Amniotic stem cell (primary cell): ENCODE measurements at places on chromosomes 13 and 19.
A peak's percentile ranks its signal among the peaks of the same experiment; 100 is the strongest.

DNA sequence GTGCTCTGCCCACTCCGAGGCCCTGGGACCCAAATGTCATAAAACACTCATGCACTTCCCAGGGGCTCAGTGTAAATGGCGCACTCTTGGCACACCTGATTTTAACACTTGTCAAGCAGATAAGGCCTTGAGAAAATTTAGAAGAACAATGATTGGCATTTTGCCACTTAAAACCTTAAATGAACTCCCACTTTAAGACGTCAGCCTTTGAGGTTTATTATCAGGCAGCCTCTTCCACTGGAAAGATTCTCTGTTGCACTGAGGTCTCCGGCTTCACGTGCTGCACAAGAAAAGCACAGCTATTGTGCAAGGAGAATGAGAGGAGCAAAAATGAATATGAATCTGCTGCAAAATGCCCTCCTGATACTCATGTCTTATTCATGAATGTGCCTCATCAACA is 38.5 kb upstream of the ATP11A start:
- no peak for DNase-seq

DNA sequence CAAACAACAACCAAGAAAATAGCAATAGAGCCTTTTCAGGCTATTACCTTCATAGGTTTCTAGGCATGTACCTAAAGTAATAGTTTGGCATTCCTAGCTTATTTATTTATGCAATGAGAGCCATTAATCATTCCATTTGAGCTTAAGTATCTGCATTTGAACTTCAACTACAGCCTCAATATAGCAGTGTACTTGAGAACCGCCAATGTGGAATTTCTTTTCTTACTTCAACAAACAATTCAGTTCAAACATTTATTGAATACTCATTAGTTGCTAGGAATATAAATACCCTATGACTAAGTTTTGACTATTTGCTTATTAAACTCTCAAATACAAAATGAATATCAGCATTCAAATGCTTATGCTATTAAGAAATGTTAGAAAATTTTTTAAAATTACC is 38.0 kb upstream of the FREM2 start:
- DNase-seq, result no peak

DNA sequence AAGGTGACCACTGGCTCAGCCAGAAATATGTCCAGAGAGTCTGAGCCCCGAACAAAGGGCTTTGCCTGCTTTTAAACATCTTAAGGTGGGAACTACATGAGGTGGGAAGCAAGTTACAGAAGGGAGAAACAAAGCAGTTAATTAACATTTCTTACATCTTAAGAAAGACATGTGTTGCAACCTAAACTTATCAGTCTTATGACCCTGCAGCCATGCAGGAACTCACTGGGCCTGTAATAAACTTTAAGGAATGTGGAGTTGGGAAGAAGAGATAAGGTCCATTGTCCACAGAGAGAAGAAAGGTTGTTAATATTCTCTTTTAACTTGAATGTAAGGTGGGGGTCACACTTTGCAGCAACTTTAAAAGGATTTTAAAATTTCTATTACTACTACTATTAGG is 46.8 kb upstream of the CYP2A7 start:
- no peak for DNase-seq

DNA sequence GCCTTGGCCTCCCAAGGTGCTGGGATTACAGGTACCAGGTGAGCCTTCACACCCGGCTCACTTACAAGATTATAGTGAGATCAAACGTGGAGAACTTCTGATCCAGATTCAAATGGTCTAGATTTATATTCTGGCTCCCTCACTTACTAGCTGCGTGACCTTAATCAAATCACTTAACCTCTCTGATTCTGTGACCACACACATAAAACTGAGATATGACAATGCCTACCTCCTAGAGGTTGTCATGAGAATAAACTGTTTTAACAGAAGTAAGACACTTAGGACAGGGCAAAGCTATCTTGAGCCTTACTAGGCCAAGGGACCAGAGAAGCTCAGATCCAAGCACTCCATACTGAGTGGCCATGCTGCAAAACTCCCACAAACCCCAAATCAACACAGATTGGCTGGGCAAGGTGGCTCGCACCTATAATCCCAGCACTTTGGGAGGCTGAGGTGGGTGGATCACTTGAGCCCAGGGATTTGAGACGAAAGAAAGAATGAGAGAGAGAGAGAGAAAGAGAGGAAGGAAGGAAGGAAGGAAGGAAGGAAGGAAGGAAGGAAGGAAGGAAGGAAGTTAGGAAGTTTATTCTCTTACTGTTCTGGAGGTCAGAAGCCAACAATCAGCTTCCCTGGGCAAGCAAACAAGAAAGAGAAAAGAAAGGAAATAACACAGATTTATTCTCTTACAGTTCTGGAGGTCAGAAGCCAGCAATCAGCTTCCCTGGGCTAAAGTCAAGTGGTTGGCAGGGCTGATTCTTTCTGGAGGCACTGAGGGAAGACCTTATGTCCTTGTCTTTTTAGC is 46.1 kb upstream of the MAP3K10 start:
- DNase-seq, result no peak

GRCh38 chr13:95411428-95412040 is 110.3 kb upstream of the ABCC4 start:
- no peak for DNase-seq

DNA sequence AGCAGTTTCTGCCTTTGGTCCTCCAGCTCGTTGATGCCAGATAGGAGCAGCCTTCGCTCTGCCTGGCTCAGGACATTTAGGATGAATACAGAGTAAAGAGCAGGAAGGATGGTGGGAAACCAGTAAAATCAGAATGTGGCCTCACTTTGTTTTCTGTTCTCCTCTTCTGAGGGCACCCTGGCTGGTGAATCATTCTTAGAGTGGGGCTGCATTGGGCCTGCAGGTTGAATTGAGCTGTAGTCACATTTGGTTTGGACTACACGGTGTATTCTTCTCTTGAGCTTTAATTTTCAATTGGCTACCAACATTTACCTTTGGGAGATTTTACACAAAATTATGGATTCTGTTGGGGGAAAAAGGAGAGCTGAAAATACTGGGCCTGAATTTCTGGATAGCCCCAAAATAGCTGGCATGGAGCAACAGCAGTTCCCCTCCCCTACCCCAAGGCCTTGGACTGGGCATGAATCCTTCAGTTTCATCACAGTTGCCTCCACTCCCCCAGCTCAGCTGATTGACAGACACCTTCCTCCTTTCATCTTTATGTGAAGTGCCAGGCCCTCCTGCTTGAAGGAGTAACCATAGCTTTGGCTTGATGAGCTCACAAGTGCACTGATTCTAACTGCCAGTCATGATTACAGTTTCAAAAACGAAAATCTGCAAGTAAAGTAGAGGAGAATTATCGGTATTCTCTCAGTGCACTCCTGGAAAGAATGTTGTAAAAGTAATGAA is 24.3 kb downstream of the ERCC5 start:
- DNase-seq, result peak; percentile 1

GRCh38 chr19:35734889-35735288 is 7.4 kb downstream of the IGFLR1 start:
- DNase-seq, result no peak

GRCh38 chr19:55273978-55274707 is 5.8 kb downstream of the HSPBP1 start:
- no peak for DNase-seq

DNA sequence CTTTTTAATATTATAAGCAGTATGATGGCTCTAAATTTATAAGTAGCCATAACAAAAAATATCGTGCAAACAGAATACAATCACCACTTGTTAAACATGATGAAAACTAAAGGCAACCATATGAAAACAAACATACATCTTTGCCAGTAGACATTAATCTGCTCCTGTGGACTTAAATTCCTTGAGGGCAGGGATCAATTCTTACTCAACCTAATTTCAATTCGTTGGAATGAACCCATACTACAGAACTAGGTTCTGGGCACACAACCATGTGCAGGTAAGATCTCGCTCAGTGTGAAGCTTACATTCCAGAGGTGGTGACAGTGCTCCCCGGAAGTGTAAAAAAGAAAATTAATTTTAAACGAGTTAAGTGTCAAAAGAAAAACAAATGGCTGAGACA is 13.4 kb downstream of the TBC1D4 start:
- no peak for DNase-seq

GRCh38 chr19:32919365-32919764 is 49.8 kb upstream of the SLC7A9 start:
- DNase-seq, result no peak

GRCh38 chr19:51010066-51010795 is 8.8 kb upstream of the KLK8 start:
- DNase-seq, result no peak

- DNase-seq, result no peak
Measured at GRCh38 chr13:98626298-98626935, 49.5 kb upstream of the STK24 start.
